Right hindlimb (tissue), 1 donor: ENCODE measurements at places on chromosomes 1 and 21.
A peak's percentile ranks its signal among the peaks of the same experiment; 100 is the strongest.

DNA sequence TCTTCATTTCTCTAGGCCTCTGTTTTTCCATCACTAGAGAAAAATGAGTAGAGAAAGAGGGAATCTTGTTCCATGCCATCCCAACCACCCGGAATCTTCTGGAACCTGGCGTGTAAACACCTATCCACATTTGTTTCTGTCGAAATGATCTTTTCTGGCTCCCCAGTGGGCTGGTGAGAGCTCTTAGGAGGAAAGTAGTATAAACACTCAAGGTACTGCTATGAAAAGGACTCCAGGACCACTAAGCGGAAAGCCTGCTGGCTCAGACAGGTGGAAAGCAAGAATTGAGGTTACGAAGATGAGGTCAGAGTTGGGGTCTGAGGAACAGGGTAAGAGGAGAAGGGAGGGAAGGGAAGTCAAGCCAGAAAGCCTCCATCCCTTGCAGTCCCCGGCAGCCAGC, 90.8 kb downstream of the PLXNA2 start:
- no peak for DNase-seq

- DNase-seq = peak; percentile 30
Measured at GRCh38 chr1:240575981-240576662, 35.8 kb downstream of the GREM2 start.

- DNase-seq = peak; percentile 58
Measured at GRCh38 chr1:149942207-149942606, 5.5 kb upstream of the MTMR11 start.

GRCh38 chr1:156627313-156627880, 8.2 kb downstream of the HAPLN2 start:
- no peak for DNase-seq

- DNase-seq = no peak
Measured at GRCh38 chr1:5119366-5120234, 465.2 kb downstream of the AJAP1 start.

DNA sequence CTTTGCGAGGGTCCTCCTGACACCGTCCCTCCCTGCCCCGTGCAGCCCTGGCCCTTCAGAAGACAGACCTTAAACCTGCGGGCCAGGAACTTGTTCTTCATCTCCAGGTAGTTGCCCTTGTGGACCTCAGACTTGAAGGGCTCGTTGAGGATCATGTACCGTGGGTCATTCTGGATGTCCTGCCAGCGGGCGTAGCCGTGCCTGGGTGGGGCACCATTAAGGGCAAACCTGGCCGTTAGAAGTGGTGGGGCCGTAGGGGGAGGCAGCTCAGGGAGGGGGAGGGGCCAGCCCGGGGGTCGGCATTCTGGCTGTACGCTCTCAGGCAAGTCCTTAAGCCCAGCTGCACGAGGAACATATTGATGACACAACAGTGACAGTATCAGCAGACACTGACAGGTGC, 64.6 kb downstream of the KCNAB2 start:
- peak; percentile 7 for DNase-seq

GRCh38 chr1:24992124-24992760, 62.2 kb upstream of the RUNX3 start:
- DNase-seq = no peak

DNA sequence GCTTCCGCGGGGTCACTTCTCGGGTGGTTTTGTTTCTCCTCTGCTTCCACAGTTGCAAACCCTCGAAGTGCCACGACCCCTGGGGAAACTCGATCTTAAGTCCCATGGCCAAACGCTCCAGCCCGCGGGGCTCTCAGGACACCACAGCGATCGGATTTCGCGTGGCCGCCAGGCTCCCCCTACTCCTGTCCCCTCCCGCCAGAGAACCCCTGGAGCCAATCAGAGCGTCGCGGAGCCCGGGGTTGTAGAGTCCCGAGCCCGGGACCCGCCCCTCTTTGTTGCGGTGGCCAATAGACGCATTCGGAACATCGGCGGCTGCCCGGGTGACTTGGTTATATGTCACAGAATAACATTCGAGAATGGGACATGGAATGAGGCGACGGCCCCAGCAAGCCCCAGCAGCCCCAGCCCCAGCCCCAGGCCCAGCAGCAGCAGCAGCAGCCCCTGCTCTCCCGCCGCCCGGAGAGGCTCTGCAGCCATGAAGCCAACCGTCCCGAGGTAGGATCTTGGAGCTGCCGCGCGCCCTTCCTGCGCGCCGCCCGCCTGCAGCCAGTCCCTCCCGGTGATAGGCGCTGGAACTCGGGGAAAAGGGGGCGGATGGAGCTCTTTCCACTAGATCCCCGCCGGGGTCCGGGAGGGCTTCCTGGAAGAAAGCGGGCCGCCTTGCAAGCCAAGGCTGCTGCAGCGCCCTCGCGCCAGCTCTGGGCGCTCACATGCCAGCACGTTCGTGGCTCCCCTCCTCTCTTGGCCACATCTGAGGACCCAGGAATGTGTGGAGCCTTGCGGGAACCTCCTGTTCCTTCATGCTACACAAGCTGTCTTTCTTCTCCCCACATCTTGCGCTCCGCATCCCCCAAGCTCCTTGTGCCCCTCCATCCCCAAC, at the start of gene VASH2:
TSS of gene VASH2 (plus strand) at position 299 of the 883 bp plus-strand sequence. CDS start 1,002 bp downstream, outside the sequence.
- peak; percentile 95 for DNase-seq

DNA sequence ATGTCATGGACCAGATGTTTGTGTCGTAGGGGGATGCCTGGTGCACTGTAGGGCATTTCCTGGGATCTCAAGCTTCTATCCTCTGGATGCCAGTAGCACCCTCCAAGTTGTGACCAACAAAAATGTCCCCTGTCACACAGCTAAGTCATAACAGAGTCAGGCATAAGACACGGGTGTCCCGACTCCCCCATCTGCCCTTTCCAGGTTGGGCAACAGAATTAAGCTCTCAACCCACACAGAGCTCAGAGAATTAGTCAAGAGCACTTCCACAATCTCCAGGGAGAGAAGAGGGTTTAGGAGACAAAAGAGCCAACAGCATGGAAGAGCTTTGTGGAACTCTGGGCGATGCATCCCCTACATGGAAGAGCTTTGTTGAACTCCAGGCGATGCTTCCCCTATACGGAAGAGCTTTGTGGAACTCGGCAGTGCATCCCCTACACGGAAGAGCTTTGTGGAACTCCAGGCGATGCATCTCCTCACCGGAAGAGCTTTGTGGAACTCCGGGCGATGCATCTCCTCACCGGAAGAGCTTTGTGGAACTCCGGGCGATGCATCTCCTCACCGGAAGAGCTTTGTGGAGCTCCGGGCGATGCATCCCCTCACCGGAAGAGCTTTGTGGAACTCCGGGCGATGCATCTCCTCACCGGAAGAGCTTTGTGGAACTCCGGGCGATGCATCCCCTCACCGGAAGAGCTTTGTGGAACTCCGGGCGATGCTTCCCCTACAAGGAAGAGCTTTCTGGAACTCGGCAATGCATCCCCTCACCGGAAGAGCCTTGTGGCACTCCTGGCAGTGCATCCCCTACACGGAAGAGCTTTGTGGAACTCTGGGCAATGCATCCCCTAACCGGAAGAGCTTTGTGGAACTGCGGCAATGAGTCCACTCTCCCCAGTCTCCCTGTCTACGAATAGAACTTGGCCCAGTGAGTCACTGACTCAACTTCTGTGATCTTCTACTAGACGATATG, 422.7 kb downstream of the KIF26B start:
- peak; percentile 0 for DNase-seq

GRCh38 chr1:233121947-233122559, 171.6 kb downstream of the NTPCR start:
- no peak for DNase-seq

DNA sequence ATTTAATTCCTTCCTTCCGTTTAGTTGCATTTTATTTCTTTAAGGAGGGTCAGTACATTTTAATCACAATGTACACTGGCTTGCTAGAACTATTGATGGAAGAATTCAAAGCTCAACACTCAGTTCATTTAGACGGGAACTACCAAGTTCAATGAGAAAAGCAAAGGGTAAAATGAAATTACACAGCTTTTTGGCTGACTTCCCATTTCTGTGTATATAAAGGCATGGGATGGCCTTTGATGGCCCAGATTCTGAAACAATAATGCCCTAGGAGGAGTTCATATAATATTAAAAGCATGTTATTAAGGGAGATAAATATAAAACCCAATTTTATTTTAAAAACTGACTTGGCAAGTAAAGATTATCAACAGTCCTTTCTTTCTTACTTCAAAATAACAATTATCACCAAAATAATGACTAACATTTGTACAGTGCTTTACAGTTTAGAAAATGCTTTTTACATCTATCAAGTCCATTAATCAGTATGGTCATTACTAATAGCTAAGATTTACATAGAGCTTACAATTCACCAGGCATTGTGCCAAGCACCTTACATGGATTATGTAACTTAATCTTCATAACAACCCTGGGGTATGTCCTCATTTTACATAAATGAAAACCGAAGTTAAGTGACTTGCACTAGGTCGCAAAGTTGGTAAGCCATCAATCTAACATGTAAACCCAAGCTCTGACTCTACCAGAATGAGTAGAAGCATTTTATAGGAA, 402.4 kb downstream of the OMA1 start:
- DNase-seq = no peak

GRCh38 chr1:221166559-221167318, 287.5 kb downstream of the HLX start:
- DNase-seq = no peak

DNA sequence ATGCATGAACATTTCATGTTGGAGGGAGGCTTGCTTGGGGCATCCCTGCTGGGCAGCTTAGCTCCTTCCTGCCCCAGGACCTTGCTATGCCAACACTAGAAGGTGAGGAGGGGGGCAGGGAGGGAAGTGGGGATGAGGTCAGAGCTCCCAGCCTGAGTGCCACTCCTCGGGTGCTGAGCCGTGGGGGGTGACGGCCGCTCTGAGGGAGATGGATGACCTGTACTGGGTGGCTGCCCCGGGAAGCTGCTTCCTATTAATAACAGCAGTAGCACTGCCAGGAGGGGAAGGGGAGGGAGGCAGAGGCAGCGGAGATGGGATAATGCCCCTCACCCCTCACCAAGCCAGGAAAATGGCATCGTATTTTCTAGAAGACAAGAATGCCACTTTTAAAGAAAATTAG, 60.6 kb downstream of the UBIAD1 start:
- no peak for DNase-seq
